ENCODE measurements at places on chromosomes 5 and 9. TPM values are rescaled to one million over a fixed set of nuclear protein-coding genes. Genes with fewer than 3 reads are reported as not detected.

Gene ALDOB
- total RNA-seq: not detected

Gene CATSPER3
- not detected for total RNA-seq

Gene SLC34A3
- total RNA-seq: not detected

Gene CTXN3
- total RNA-seq: 0.63 TPM

Gene DIRAS2
- total RNA-seq: 28.5 TPM

Gene GPR151
- total RNA-seq: under 0.01 TPM

Gene LCP2
- total RNA-seq: 1.3 TPM

Gene NR2F1-AS1
- total RNA-seq: 107 TPM

Gene ACO1
- 16.9 TPM for total RNA-seq

Gene SPOCK1
- total RNA-seq: 70.7 TPM

Gene CDO1
- 91.7 TPM for total RNA-seq

Gene SLC6A7
- 1.9 TPM for total RNA-seq

Gene LPAR1
- total RNA-seq: 20.7 TPM

Gene KCTD16
- total RNA-seq: 28.5 TPM

Gene CARD9
- 0.63 TPM for total RNA-seq

Gene LCN1
- not detected for total RNA-seq

Gene MEF2C
- total RNA-seq: 1,487 TPM

Gene SLC4A9
- total RNA-seq: not detected

Gene TPPP
- 22.2 TPM for total RNA-seq

Gene TAF11L5
- not detected for total RNA-seq

Gene CLK4
- total RNA-seq: 104 TPM

Gene SPINK6
- not detected for total RNA-seq

Gene PLPP6
- total RNA-seq: 12.8 TPM

Gene INPP5E
- total RNA-seq: 19.7 TPM

Gene FCN1
- 0.31 TPM for total RNA-seq

Gene DIMT1
- 17.8 TPM for total RNA-seq

Gene SRP19
- total RNA-seq: 59.5 TPM

Data from parietal lobe (tissue), 2 donors.